ENCODE measurements at places on chromosomes 3 and 15.

DNA sequence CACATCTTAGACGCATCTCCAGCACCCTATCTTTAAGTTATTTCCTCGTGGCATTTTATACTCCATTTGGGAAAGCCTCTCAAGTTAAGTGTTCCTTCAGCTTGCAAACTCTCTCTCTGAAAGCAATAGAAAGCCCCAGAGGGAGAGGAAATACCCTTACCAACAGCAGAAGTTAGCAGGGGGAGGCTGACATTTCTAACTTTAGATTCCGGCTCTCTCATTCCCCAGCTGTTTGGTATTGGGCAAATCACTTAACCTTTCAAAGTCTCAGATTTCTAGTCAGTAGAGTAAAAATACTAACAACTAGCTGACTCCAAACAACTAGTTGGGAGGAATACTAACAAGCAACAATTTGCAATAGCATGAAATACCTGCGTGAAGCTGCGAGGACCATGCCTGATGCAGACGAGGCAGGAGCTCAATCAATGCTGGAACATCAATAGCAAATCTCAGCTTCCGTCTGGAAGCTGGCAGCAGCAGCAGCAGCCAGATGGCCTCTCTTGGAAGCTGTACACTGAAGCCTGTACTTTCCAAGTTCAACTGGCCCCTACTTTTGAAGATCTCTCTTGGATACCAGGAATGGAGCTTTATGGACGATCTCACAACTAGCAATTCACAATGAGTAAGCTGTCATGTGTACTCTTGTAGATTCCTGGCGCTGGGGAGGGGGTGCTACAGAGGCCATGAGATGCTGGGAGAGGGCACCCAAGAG, 47.8 kb downstream of the THBS1 start:
- no peak for DNase-seq

DNA sequence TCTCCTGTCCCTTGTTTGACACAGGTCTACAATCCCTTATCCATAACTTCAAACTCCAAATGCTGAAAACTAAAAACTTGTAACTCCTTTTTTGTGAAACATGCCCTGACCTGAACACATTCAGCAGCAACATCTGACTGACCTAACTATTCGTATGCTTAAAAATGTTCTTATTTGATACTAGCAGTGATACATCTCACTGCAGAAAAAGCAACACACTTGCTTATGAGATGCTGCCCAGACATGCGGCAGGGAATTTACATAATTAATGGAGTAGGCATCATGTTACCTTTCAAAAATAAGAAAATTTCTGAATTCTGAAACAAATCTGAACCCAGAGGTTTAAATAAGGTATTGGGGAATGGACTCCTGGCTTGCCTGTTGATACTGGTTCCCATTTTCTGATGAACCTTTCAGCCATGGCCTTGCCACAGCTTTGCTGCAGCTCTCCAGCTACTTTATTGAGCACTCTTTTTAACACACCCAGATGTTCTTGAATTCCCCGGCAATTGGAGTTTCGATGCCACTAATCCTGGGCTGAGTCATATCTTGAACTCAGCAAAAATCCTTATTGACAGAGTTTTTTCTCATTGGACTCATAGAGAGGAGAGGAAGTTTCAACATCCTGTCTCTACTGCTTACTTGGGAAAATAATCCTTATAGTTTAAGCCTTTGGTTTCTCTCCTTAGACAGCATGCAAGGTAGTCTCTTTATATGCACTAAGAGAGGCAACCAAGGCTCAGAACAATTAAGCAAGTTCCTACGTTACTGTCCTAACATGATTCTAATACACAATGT, 296.6 kb upstream of the LMCD1 start:
- no peak for DNase-seq

DNA sequence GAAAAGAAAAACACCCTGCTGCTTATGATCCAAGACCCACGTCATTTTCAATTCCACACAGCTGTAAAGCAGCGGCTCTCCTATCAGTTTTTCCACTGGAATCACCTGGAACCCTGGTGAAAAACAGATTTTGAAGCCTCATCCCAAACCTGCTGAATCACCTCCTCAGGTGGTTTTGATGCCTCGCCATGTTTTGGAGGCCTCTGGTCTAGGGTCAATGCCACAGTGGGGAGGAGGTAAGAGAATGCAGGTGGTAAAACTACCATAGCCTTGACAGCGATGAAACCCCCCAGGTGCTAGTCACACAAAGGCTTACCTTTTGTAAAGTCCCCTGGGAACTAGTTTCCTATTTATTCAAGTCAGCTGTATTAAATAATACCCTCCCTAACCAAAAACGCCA, 24.8 kb downstream of the MYO1E start:
- no peak for DNase-seq

DNA sequence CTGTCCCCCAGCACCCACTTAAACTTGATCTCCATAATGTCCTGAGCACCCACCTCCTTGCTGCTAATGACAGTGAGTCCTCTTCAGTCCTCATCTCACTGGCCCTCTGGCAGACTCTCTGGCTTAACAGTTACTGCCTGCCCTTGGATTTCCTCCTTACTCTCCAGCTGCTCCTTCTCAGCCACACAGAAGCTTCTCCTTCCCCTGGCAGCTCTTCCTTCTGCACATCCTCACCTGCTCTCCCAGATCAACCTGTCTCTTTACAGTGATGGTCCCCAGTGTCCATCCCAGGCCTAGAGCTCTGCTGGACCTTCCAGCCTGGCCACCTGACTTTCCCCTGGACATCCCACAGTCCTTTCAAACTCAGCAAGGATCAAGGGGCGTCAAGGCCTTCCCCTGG, 47.4 kb upstream of the SMAD3 start:
- DNase-seq, result no peak

DNA sequence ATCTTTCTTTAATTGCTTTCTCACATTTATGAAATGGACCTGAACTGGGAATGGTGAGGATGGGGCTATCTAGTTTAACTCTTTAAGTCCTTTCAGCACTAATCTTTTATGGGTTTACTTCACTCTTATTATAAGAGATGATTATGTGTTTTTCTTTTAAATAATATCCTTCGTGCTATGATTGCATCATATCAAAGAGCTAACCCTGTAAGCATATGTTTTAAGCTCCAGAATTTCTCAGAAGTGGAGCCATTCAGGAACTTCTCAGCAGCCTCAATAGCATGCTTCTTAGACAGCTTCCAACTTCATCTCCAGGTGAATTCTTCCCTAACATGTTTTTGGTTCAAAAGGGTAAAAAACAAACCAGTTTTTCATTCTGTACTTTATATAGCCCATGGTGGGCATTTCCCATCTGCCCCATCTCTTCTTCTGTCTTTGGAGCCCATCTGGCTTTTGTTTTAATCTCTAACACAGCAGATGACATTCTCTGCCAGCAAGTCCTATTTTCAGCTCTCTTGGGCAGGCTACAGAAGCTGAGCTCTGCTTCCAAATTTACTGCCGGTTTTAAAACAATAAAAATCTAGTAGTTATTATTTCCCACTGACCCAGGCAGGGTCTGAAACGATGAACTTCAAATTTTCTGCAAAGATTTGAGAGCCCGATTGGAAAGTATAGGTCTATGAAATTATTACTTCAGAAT, 26.8 kb upstream of the IL1RAP start:
- no peak for DNase-seq

- no peak for DNase-seq
Measured at GRCh38 chr3:23867400-23867799, 49.4 kb downstream of the NKIRAS1 start.

DNA sequence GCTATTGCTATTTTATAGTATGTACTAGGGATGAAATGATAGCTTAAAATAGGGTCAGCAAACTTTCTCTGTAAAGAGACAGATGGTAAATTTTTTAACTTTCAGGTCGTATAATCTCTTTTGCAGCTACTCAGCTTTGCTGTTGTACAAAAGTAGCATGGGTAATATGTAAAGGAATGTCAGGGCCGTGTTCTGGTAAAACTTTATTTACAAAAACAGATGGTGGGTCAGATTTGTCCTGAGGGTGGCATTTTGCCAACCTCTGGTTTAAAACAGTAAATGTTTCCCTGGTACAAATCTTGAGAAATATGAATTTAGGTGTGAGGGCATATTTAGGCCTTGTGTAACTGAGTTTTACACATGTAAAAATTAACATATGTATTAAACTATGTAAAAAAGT, 18.6 kb downstream of the NMD3 start:
- DNase-seq, result no peak

DNA sequence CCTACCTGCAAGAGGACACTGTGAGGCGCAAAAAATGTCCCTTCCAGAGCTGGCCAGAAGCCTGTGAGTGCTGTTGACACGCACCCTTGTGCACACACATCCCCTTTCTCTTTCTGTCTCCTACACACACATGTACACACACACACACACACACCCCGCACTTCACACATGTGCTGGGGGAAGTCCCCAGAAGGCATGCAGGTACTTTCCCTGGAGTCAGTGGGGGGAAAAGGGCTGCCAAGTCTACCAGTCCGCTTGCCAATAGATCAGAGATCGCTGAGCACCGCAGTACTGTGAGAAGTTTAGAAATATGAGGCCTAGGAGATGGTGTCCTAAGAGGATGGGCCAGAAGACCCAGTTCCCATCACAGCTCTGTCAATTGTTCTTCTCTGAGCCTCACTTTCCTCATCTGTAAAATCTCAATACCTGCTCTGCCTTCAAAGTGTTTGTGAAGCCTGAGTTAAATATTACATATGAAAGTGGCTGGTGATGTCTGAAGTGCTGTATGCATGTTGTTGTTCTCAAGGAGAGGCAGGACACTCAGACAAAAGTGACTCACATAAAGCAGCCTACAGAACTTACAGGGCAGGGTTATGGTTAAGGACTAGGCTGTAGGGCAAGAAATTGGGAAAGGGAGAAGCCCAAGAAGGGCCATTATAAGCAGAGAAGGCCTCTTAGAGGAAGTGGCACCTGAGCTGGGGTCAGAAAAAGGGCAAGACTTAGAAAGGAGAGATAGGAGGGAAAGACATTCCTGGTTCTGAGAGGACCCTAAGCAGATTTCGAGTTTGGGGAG, 6.8 kb downstream of the IL17RE start:
- no peak for DNase-seq

Data from omental fat pad (tissue), 4 donors.